ENCODE measurements at places on chromosomes 5 and 9.

- no peak for DNase-seq
These were observed 551.0 kb downstream of the CCDC171 start for GRCh38 chr9:16103620-16104397.

DNA sequence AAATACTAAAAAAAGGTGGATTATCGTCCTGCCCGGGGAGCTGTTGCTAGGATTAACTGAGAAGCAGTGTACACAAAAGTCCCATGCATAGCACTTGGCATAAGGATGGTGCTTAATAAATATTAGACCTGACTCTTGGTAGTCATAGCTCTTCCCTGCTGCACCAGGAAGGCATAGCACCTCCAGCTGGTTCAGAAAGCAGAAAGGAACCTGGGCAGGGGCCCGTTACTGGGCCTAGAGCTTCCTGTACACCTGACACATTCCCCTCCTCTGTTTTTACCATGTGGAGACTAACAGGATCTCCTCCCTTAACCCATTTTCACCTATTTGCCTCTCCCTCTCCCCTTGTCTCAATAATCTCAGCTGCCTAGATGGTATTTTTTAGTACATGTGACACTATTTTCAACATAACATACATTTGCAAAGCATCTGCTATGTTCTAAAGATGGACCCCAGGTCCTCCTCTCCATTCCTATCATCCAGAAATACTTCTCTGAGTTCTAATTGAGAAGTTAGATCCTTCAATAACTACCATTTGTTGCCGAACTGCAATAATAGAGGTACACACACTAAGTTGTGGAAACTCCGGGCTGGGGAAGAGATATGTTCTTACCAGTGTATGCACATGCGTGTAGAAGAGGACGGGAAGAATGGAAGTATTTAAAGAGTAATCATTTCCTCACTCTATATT, 3.2 kb upstream of the ANP32B start:
- no peak for DNase-seq

GRCh38 chr5:130871346-130872086, 293.5 kb downstream of the HINT1 start:
- peak; percentile 17 for DNase-seq

DNA sequence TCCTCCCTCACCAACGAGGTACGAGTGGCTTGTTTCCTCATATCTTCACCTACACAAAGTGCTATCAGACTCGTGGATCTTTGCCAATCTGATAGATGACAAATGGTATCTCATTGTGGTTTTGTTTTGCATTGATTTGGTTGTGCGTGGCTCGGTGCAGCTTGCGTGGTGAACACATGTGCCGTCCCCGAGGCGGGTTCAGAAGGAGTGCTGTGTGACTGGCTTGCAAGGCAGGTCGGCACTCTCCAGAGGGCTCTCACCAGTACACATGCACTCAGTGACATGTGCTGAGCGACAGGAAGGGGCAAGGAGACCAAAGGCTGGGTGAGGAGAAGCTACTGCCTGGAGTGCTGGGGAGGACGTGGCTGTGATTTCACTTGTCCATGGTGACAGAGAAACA, 95.3 kb upstream of the PITX1 start:
- DNase-seq, result no peak

DNA sequence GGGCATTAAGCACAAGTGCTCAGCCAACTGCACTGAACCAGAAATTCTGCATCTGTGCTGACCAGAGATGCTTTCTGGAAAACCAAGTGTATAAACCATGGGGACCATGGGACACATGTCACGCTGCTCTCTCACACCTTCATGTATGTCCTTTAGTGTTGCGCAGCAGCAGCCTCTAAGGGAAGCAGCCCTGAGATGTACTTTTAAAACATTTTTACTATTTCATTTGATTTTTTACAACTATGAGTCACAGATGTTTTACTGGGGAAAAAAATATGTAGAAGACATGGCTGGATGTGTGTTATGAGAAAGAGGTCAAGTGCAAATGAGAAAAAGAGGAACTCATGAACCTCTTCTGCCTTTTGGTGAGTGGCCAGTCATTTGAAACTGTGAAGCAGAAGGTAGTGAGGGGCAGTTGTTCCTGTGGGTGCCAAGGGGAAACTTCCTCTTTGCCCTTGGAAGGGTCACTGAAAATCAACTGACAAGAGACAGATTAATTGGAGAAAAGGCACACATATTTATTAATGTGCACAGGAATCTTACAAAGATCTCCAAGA, 31.4 kb upstream of the SYK start:
- no peak for DNase-seq

- DNase-seq, result no peak
These were observed 40.0 kb upstream of the CDC42SE2 start for GRCh38 chr5:131223751-131224386.

DNA sequence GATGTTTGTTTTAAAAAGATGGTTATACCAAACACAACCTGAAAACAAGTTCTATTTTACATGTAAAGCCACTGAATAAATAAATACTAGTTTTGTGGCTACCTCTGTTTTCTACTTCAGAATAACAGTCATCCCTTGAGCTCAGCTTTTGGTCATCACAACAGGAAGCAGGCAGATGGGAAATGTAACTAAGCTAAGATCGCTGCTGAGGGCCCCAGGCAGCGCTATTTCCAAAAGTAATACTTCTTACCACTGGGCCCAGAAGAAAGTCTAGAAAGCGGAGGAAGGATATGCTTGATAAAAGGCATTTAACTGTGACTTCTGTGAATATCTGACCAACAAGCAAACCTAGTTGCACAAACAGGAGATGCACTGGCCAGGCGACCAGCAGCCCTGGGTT, 61.4 kb downstream of the SERINC5 start:
- DNase-seq, result no peak

- DNase-seq, result no peak
These were observed 139.0 kb upstream of the ITGA1 start for GRCh38 chr5:52648726-52649125.

GRCh38 chr9:125822160-125822559, 75.0 kb downstream of the PBX3 start:
- DNase-seq, result no peak
